T-helper 1 cell (primary cell): ENCODE measurements at places on chromosomes 16 and 17.

DNA sequence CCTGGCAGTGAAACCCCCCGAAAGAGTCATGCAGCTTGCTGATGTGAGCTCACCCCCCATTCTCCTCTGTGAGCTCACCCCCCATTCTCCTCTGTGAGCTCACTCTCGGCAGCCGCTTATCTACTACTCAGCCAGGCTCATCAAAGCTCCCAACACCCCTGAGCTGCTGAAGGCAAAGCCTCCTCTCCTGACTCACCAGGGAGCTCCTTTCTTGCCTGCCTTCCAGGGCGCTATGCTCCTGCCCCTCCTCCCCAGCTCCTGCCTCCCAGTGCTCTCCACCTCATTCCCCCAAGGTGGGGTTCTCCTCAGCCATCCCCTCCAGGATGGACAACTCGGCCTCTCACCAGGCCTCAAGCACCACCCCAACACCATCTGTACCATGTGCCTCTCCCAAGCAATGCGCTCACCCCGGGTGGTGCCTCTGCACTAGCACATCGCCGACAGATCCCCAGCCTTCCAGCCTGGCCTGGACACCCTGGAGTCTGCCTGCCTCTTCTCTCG lies 27.7 kb upstream of the FAAP100 start:
- no peak for DNase-seq

GRCh38 chr17:47660064-47660492 lies 10.4 kb downstream of the KPNB1 start:
- DNase-seq, result no peak

- no peak for DNase-seq
Measured at GRCh38 chr16:65392806-65393565, 271.1 kb upstream of the CDH11 start.

- no peak for DNase-seq
Measured at GRCh38 chr17:1607971-1608320, 20.7 kb downstream of the SLC43A2 start.

DNA sequence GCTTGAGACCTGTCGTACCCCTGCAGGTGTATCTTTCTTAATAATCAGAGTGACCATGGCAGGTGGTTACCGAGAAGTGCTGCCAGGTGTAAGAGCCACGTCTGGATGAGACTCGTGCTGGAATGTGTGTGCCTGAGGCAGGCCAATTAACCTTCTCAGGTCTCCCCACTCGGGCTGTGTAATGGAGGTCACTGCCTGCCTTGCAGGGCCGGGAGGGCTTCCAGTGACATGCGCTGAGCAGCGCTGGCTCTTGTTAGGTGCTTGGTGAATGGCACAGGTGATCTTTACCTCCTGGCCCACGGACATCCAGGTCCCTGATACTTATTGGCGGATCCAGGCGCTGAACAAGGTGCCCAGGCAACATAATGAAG lies 4.6 kb upstream of the GSE1 start:
- no peak for DNase-seq

DNA sequence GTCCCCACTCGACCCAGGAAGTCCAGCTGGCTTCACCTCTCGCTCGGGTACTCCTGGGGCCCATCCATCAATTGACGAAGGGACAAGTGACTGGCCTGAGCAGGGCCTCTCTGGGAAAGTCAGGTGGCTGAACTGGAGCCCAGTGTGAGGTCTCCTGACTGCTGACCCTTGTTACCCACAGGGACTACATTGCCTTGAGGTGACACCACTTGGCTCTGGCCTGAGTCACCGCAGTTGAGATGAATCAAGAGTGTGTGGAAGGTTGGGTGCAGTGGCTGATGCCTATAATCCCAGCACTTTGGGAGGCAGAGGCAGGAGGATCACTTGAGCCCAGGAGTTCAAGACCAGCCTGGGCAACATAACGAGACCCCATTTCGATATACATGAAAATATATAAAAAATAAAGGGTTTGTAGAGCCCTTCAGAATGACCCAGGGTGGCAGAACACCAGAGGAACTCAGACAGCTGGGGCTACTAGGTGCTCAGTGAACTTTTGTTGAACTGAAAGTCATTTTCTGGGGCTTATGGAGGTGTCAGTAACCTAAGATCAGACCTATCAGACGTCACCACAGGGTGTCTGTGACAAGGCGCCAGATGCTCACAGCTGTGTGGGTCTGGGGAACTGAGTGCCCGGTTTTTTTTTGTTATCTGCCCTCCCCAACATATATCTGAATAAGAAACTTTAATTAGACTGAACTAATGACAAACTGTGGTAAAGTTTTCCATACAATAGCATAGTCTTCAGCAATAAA lies 14.8 kb upstream of the ZFP90 start:
- DNase-seq, result no peak

- DNase-seq, result no peak
Measured at GRCh38 chr17:2214047-2214928, 89.3 kb downstream of the SMG6 start.

DNA sequence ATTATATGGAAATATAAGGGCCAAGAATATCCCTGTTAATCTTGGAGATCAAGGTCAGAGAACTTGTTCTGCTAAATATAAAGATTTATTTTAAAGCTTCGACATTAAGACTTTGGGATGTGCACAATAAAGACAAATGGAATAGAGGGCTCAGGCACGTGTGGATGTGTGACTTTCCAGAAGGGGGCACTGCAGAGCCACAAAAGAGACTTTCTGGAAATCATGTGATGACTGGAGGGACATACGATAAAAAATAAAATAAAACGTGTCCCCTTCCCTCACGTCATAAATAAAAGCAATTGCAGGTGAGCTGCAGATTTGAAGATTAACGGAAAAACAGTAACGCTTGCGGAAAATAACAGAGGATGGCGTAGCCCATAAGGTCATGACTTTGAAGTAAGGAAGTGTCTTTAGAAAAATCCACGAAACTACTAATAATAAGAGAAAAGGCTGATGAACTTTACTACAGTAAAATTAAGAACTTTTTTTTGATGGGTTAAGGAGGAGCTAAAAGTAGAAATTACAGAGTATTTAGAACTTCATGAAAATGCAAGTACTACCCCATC lies 9.4 kb upstream of the ENGASE start:
- DNase-seq, result peak; percentile 28

GRCh38 chr17:45104907-45105624 lies 27.2 kb downstream of the PLCD3 start:
- no peak for DNase-seq

GRCh38 chr17:80619535-80620235 lies 75.0 kb downstream of the RPTOR start:
- no peak for DNase-seq

GRCh38 chr16:88767546-88768070 lies 17.4 kb downstream of the PIEZO1 start:
- DNase-seq, result no peak

DNA sequence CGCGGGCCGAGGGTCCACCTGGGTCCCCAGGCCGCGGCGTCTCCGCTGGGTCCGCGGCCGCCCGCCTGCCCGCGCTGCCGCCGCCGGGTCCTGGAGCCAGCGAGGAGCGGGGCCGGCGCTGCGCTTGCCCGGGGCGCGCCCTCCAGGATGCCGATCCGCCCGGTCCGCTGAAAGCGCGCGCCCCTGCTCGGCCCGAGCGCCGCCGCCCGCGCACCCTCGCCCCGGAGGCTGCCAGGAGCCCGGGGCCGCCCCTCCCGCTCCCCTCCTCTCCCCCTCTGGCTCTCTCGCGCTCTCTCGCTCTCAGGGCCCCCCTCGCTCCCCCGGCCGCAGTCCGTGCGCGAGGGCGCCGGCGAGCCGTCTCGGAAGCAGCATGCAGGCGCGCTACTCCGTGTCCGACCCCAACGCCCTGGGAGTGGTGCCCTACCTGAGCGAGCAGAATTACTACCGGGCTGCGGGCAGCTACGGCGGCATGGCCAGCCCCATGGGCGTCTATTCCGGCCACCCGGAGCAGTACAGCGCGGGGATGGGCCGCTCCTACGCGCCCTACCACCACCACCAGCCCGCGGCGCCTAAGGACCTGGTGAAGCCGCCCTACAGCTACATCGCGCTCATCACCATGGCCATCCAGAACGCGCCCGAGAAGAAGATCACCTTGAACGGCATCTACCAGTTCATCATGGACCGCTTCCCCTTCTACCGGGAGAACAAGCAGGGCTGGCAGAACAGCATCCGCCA lies 504 bp downstream of the FOXC2 start:
- DNase-seq, result no peak

- DNase-seq, result no peak
Measured at GRCh38 chr16:86045591-86045971, 146.6 kb downstream of the IRF8 start.

DNA sequence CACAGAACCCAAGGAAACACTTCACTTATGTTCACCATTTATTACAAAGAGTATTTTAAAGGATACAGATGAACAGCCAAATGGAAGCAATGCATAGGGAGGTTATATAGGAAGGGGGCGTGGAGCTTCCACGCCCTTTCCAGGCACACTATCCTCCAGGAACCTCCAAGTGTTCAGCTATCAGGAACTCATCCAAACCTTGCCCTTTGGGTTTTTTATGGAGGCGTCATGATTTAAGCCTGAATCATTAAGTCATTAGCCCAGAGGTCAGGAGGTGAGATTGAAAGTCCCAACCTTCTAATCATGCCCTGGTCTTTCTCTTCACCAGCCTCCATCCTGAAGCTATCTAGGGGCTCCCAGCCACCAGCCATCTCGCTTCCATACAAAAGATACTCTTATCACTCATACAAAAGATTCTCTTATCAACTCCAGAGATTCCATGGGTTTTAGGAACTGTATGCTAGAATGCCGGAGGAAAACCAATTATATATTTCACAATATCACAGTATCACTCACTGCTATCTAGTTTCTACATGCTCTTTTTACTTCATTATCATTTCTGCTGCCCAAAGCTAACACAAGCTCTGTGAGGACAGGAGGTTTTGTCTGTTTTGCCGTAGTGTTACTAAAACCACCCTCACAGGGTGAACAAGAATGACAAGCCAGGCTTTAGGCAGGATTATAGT lies 213.4 kb downstream of the SLC39A11 start:
- no peak for DNase-seq

GRCh38 chr17:47324224-47325020 lies 667 bp downstream of the EFCAB13 start:
- DNase-seq, result peak; percentile 28

DNA sequence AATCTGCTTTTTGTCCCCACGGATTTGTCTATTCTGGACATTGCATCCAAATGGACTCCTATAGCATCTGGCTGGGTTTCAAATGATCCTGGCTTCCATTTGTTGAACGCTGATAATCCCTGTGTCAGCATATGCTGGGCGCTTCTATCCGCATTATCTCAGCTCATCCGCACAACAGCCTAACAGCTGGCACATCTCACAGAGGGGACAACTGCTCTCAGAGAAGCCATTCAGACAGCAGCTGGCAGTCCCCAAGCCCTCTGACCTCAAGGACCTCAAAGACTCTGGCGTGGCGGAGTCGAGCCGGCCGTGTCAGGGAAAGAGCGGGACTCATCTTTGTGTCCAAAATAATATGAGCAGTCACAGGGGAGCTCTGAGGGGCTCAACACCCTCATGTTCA lies 82.3 kb downstream of the NT5M start:
- no peak for DNase-seq

- no peak for DNase-seq
Measured at GRCh38 chr17:37507111-37507510, 17.4 kb downstream of the DUSP14 start.

GRCh38 chr16:4733747-4734062 lies 366 bp downstream of the ANKS3 start:
- no peak for DNase-seq

DNA sequence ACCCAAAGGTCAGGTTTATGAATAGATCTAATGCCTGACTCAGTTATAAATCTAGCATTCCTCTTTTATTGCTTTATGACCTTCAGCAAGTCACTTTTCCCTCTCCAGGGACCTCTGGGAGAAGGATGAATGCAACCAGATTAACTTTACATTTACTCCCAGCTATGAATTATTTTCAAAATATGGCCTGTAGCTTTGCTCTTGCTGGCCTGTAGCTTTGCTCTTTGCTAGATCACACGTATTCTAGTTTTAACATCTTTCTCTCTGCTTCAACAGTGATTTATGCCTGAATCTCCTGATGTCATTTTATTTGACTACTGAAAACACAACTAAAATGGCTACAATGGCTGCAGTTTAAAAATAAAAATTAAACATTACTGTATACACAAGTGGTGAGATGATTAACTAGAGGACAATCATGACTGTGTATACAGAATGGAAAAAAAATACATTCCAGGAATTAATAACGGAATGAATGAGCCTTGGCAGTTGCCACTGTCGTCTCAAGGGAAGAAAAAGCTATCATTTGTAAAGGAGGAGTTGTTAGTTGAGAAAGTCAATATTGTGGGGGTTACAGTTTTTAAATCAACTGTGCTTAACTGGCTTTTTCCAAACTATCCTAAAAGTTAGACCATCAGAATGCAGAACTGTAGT lies 434.5 kb upstream of the GOT2 start:
- no peak for DNase-seq

- DNase-seq, result peak; percentile 20
Measured at GRCh38 chr16:24729951-24730815, 732 bp downstream of the TNRC6A start.

GRCh38 chr16:68357923-68358322 lies 47.1 kb downstream of the PRMT7 start:
- no peak for DNase-seq

GRCh38 chr17:14458724-14459123 lies 157.8 kb downstream of the HS3ST3B1 start:
- DNase-seq, result no peak

DNA sequence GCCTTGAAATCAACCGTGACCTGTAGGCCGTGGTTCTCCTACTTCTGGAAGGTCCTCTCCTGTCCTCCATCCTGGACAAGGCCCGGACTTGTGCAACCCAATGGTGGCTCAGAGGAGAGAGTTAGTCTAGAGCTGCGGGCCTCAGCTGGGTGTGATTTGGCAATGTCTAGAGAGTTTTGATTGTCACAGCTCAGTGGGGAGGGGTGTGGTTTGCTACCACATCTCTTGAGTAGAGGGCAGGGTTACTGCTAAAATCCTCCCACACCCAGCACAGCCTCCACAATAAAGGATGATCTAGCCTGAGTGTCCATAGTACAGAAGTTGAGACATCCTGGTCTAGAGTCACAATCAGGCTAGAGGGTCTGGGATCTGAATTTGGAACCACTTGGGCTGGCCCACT lies 40.3 kb downstream of the MYH13 start:
- DNase-seq, result no peak

GRCh38 chr17:77042476-77043231 lies 98.1 kb upstream of the SEC14L1 start:
- DNase-seq, result no peak

GRCh38 chr17:37065486-37066321 lies 117.0 kb downstream of the AATF start:
- DNase-seq, result no peak
